ENCODE measurements at places on chromosomes 7 and 10. TPM values are rescaled to one million over a fixed set of nuclear protein-coding genes. Genes with fewer than 3 reads are reported as not detected.

The SNCG gene
- total RNA-seq: not detected

- peak; percentile 66 for DNase-seq
These were observed 1.8 kb downstream of the HNRNPF start for GRCh38 chr10:43407148-43407575.

DNA sequence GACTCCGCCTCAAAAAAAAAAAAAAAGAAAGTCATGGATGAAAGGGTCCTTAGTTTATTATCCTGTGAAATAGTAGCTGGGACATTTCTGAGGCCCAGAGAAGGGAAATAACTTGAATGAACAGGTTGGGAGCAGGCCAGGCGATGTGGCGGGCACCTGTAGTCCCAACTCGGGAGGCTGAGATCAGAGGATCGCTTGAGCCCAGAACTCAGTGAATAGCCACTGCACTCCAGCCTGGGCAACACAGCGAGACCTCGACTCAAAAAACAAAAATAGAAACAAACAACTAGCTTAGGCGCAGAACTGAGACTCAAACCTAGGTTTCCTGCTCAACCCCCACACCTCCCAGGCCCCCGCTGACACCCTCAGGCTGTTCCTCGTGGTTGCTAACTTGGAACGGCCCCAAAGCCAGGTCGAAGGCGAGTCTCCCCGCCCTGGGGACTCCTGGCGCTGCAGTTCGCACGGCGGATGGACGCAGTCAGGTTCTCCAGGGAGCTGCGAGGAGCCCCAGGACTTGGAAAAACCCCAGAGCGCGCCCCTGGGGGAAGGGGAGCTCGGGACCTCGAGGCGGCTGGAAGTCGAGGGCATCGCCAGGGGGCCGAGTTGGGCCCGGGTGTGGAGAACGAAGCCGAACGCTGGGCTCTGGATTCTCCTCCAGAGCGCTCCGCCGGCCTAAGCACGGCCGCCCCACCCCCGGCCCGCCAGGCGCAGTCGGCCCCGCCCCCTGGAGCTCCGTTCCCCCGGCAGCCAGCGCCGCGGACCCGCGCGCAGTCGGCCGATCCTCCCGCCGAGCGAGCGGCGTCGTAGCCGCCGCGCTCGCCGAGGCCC, at the start of gene STOX1:
STOX1 (plus strand) TSS at position 768 of the 828 bp plus-strand sequence. CDS start 93 bp downstream, outside the sequence.
- peak; percentile 73 for DNase-seq

DNA sequence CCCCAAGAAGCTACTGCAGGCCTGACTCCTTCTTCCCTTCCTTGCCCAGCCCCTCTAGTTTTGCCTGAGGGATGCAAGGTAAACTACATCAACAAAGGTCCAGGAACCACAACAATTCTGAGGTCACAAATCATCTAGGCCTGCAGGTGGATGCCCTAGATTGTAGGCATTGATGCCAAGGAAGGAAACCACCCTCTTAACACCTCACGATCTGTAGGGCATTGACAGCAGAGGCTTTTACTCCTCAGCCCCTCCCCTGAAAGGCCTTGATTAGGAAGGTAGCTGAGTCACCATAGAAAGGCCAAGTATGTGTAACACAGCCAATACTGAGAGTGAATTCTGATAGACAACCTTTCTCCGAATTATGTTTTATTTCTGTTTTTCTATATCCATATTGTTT, 46.7 kb upstream of the FAM3C start:
- DNase-seq: peak; percentile 2
